ENCODE measurements at places on chromosomes 13 and 19.

DNA sequence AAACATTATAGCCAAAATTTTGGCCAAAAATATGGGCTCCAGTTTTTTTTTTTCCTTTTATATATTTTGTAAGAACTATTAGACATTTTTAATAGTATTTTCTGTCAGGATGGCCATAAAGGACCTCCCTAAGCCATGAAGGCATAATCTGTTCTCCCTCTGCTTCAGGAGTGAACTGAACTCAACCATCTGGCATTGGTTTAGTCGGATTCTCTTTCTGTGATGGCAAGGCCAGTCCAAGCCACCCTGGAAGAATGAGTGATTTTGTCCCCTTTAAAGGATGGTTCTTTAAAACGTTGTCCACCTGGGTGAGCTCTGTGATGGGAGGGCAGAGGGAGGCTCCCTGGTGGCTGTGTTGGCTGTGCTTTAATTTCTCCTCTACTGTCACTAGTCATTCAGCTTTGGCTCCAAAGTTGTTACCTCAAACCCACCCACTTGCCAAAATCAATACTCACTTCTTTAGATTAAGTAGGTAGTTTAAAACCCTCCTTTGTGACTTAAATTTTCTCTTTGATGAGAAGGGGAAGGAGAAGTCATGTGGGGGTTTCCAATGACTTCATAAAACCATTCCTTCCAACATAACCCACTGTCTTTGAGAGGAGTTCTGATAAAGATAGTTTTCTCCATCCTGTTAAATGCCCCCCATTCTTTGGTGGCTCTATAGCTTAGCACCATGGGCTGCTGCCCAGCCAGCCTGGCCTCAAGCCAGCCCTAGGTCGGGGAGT is 4.4 kb downstream of the TNFRSF19 start:
- no peak for DNase-seq

DNA sequence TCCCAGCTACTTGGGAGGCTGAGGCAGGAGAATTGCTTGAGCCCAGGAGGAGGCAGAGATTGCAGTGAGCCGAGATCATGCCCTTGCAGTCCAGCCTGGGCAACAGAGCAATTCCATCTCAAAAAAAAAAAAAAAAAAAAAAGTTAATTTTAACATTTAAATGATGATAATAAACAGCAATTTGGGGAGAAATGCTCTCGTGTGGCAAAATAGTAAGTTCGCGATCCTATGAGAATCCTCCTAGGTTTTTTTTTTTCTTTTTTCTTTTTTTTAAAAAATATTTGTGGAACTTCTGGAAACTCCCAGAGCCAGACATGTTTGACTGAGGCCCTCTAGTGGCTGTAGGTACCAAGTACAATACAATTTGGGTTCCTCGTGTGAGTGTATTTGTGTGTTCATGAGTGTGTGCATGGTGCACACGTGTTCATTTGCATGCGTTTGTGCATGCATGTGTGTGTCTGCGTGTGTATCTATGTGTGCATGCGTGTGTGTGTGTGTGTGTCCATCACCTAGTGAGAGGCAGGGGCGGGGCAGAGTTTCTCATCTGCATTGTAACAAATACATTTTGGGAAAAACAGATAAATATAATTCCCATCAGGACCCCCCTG is 31.2 kb downstream of the TMPRSS9 start:
- peak; percentile 37 for DNase-seq

- DNase-seq, result no peak
These were observed 1236.9 kb downstream of the DIAPH3 start for GRCh38 chr13:58926858-58927257.

- DNase-seq, result no peak
These were observed 53.8 kb downstream of the KLF2 start for GRCh38 chr19:16378291-16378889.

DNA sequence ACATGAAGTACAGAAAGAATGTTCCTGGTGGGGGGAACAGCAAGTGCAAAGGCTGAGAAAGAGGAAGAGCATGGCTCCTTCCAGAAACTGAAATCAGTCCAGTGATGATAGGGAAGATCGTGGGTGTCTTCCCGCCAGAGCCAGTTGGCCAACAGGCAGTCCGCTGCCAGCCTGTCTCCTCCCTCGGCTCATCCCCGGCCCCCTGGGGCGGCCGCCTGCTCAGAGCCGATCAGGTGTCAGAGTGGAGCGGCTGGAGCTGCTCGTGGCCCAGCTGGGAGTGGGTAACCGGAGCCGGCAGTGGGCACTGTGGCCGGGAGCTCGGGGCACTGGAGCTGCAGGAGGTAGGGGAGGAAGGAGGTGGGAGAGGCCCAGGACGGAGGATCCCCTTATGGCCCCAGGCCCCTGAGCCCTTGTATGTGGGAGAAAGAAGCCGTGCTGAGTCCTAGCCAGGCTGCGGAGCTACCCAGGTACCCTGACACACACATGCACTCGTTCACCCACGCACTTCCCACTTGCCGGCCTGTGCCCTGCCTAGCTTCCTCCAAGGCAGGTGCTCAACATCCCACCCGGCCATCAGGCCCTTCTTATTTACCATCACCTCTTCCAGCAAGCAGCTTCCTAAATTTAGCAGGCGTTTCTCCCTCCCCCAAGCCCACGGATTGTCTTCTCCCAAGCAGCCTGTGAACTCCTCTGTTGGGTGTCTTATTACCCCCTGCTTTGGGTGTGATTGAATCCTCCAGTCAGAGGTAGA is 1.7 kb downstream of the ANKRD24 start:
- DNase-seq, result no peak

- no peak for DNase-seq
These were observed 38.6 kb upstream of the GAS6 start for GRCh38 chr13:113902481-113902880.

DNA sequence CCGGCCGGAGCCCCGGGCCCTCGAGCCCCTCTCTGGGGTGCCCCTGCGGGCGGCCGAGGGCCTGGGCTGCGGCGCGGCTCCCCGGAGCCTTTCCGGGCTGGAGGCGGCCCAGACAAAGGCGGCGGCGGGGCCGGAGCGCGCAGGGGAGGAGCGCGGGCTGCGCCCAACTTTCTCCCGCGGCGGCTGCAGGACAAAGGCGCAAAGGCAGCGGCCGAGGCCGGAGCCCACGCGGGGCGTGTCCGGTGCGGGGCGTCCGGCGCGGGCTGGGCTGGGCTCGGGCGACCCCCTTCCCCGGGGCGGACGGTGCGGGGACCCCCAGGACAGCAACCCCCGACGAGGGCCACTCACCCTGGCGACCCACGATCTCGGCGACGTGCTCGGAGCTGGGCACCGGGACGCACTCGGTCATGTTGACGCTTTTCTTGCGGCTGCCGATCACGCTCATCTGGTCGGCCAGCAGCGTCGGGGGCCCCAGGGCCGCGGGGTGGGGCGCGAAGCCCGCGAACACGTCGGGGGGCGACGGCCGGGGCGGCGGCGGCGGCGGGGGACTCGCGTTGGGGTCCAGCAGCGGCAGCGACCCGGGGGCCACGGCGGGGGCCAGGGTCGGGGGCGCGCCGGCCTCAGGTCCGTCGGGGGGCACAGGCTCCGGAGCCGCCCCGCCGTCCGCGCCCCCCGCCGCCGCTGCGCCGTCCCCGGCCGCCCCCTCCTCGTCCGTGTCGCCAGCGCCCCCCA is 843 bp downstream of the MEX3D start:
- DNase-seq, result no peak

DNA sequence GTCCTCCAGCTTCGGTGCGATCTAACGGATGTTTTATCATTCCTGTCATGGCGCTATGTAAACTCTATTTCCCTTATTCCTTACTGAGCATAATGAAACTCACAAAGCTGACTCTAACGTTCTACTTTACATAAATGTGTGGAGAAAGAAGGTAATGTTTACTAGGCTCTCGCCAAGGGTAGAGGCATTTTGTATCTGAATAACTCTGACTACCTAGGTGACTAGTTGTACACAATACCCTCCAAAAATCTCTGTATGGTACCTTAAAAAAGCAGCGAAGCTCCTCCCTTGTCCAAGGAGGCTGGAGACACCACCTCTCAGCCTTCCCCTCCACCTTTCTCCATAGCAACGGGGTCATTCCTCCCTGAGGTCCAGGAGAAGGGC is 316 bp upstream of the ZNF530 start:
- DNase-seq, result no peak

DNA sequence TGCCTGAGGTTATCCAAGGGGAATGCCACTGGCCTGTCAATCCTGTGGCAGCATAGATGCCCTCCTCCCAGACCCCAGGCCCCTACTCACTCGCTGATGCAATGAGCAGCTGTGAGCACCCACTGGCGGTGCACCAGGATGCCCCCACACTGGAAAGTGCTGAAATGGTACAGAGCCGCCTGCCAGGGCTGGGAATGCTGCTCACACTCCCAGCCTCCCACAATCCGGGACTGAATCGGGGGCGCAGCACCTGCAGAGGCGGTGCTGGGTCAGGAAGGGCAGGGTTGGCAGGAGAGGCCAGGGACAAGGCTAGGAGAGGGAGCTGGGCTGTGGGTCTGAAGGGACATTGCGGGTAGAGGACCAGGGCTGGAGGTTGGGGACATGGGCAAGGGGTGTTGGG is 2.0 kb downstream of the KLK1 start:
- DNase-seq, result no peak

All from AG09319 (cell line).